ENCODE measurements at places on chromosomes 7 and 10.

DNA sequence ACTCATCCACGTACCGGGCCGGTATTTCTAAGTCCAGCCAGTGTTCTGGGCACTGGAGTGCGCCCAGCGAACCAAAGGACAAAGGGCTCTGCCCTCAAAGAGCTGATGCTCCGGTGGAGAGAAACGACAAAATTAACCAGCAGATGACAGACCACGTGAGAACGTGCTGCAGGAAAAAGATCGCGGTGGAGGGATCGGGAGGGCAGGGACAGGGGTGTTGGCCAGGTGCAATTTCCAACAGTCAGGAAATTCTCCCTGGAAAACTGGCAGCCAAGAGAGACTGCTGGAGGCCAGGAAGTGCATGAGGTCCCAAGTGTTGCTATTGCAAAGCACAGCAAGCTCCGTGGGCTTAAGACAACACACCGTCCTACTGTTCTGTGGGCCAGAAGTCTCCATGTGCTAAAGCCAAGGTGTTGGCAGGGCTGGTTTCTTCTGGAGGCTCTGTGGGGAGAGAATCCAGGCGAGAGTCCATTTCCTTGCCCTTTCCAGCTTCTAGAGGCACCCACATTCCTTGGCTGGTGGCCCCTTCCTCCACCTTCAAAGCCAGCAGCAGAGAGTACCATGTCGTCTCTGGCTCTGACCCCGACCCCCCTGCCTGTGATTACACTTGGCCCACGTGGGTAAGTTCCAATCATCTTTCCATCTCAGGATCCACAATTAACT is 21.3 kb upstream of the AMZ1 start:
- DNase-seq, result no peak

DNA sequence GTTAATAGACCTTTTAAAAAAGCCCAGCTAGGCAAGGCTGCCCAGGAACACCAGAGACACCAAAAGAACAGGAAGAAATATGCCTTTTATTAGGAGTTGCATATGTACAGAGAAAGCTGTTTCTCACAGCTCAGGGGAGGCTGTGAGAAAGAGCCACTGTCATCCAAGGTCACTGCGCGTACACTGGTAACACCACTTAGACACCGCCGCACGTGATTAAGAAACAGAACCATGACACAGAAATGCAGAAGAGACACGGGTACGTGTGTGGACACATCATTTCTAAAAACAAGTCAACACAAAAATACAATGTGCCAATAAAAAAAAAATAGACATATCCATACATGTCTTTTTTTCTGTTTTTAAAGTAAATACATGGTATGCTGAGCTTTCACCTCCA is 705.6 kb downstream of the PARD3 start:
- DNase-seq, result no peak

GRCh38 chr10:71443676-71444075 is 47.0 kb downstream of the CDH23 start:
- DNase-seq, result no peak

DNA sequence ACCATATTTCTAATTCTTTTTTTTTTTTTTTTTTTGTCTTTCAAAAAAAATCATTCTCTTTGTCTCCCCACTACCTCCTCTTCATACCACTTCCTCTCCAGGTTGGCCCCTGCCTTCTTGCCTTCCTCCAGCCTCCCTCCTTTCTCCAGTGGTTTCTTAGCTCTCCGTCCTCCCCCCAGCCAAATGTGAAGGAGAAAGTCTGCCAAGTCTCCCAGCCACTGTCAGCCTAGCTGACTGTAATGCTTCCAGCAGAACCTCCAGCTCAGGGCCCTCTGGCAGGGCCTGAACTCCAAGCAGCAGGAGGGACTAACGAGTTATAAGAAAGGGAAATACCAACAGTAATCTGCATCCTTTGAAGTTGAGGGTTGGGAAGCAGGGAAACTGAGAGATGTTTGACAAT is 35.5 kb upstream of the BICC1 start:
- no peak for DNase-seq

DNA sequence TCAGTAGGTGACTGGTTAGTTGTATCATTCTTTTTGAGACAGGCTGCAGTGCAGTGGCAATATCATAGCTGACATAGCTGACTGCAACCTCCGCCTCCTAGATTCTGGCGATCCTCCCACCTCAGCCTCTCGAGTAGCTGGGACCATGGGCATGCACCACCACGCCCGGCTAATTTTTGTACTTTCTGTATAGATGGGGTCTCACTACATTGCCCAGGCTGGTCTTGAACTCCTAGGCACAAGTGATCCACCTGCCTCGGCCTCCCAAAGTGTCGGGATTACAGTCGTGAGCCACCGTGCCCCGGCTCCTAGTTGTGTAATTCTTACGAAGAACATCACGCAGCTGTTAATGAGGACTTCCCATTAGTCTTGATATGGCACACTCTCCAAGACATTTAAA is 123.4 kb upstream of the VKORC1L1 start:
- no peak for DNase-seq

DNA sequence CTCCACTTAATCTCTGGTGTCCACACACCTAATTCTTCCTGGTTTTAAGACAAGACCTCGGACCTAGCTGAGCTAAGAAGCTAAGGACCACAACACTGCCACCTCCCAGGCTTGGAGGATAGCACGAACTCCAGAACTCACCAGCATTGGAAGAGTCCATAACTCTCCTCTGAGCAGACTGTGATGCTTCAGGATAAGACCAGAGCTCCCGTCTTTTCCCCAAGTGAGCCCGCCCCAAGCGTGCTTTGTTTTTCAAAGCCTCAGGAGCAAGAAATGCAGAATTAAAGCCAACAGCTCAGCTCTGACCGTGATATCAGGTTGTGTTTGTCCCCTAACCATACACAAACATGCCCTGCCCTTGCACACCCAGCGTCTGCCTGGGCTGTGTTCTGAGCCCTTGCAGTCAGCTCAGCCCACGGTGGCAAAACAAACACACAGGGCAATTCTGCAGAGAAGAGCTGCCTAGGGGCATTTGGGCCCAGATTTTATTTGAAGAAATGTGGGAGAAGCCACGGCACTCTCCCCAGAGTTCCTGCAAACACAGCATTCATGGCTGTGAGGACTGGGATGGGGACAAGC is 145.4 kb downstream of the WDR11 start:
- no peak for DNase-seq

GRCh38 chr10:22684699-22685098 is 29.7 kb downstream of the PIP4K2A start:
- no peak for DNase-seq

GRCh38 chr10:34449836-34450235 is 365.3 kb downstream of the PARD3 start:
- no peak for DNase-seq

GRCh38 chr10:7320072-7320471 is 90.8 kb downstream of the SFMBT2 start:
- no peak for DNase-seq

GRCh38 chr10:13247246-13247645 is 13.1 kb upstream of the UCMA start:
- no peak for DNase-seq

GRCh38 chr7:50293509-50294179 is 10.9 kb upstream of the IKZF1 start:
- DNase-seq, result no peak

Measured in activated T-cell treated with anti-CD3 and anti-CD28 coated beads, Interleukin-2, amount 50 U/mL, for 24 hours (primary cell).